ENCODE measurements at places on chromosomes 5 and 9.

GRCh38 chr5:119954106-119954505, 324.7 kb downstream of the FAM170A start:
- DNase-seq, result no peak

GRCh38 chr9:33374634-33375237, 27.6 kb downstream of the AQP7 start:
- peak; percentile 84 for DNase-seq

DNA sequence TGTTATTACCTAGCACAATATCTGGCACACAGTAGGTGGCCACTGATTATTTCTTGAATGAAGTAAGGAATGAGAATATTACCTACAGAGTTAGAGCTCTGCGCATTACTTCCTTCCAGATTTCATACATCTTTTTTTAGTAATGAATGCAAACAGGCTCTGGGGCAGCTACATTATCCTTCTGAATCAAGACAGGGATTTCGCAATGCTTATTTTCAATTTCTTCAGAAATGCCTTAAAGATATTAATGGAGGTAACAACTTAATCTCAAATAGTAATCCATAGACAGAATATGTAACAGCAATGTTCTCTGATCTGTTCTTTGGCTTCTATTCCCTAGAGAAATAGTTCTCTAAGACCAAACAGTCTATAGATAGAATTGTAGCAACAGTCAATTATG, 32.6 kb downstream of the CDKN2A start:
- DNase-seq, result no peak

DNA sequence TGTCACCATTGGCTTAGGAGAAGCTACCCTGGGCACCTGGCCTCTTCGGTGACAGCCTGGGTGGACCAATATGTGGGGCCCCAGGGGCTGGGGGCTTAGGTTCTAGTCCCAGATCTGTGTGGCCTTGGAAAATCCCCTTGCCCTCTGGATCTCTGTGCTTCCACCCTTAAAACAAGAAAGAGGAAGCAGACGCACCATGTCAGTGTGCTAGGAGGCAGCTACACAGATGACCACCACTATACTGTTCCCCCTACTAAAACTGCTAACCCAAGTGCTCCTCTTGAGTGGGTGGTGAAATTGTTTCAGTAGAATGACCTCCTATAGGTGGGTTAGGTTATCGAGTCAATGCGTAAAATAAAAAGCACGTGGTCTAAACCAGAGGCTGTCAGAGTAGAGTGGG, 31.0 kb downstream of the AFAP1L1 start:
- no peak for DNase-seq

Measured in ELR (cell line).